ENCODE measurements at places on chromosomes 6 and 20.
A peak's percentile ranks its signal among the peaks of the same experiment; 100 is the strongest.

- H3K27ac ChIP-seq = no peak overlapping the region
- H3K36me3 ChIP-seq = no peaks in the 10 kb centered on the region
- DNase-seq = no peak
- peaks cover 9% of the 10 kb centered on the region for H3K4me1 ChIP-seq
Measured at GRCh38 chr20:17706632-17707031, 6.9 kb downstream of the BANF2 start.

GRCh38 chr20:37352608-37352980 is 6.7 kb downstream of the SRC start:
- H3K27ac ChIP-seq = no peak overlapping the region
- peaks cover 7% of the 10 kb centered on the region for H3K27me3 ChIP-seq
- peak overlapping the region; percentile 1 for H3K4me3 ChIP-seq
- H3K36me3 ChIP-seq = no peaks in the 10 kb centered on the region

- no peak overlapping the region for H3K4me3 ChIP-seq
- no peak overlapping the region for H3K27ac ChIP-seq
- no peak for DNase-seq
Measured at GRCh38 chr6:139962654-139963347, 588.4 kb upstream of the CITED2 start.

DNA sequence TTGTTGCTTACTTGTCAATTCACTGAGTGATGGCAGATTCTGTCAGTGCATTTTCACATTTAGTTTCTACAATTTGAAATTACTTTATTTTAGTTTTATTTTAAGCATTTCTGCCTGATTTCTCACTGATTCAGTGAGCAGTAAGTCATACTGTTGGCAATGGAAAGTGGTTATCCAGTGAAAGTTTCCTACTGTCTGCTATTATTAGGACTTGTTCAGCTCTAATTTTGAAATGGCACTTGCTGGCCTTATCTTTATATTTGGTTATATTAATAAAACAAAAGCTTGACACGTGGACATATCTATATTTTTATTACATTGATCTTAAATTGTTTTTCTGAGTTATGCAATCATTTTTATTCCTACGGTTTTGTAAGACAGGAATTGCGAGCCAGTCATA is 871.8 kb upstream of the SLC35B3 start:
- H3K27ac ChIP-seq = no peak overlapping the region
- H3K27me3 ChIP-seq = no peaks in the 10 kb centered on the region
- H3K4me1 ChIP-seq = peaks cover 2% of the 10 kb centered on the region
- no peak for DNase-seq
- H3K36me3 ChIP-seq = no peaks in the 10 kb centered on the region
- H3K4me3 ChIP-seq = no peak overlapping the region

DNA sequence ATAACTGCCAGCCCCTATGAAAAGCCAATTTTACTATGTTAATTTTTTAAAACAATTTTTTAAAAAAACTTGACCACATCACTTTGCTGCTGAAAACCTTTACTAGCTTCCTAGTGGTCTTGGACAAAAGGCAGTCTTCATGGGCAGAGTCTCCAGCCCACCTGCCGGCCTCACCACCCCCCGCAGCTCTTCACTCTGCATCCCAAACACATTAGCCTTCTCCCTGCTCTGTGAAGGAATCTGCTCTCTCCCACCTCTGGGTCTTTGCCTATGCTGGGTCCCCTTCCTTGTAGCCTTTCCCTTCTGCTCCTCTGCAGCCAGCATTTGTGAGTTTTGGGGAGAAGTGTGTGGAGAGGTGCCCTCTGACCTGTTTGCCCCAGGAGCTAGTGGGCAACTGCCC is 170.7 kb upstream of the MLN start:
- H3K4me1 ChIP-seq = no peaks in the 10 kb centered on the region
- peaks cover 7% of the 10 kb centered on the region for H3K36me3 ChIP-seq
- H3K27me3 ChIP-seq = peaks cover 15% of the 10 kb centered on the region
- no peak overlapping the region for H3K27ac ChIP-seq

DNA sequence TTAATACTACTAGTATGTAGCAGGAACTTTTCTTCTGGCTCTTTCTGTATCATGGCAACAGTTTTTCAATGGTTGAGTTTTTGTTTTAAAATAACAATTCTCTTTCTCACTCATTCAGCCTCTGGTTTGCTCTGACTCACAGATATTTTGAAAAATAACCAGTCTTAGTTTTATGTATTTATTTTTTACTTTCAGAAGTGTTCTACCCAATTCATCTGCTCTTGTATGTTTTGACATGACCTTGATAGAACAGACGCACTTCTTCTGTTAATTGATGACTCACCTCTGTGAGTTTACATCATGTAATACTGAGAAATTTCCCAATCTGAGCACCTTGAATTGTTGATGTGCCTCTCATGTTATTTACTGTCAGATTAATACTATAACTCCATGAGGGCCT is 178.9 kb downstream of the SASH1 start:
- H3K27ac ChIP-seq = peak overlapping the region; percentile 48
- no peak overlapping the region for H3K4me3 ChIP-seq
- peaks cover 12% of the 10 kb centered on the region for H3K4me1 ChIP-seq

DNA sequence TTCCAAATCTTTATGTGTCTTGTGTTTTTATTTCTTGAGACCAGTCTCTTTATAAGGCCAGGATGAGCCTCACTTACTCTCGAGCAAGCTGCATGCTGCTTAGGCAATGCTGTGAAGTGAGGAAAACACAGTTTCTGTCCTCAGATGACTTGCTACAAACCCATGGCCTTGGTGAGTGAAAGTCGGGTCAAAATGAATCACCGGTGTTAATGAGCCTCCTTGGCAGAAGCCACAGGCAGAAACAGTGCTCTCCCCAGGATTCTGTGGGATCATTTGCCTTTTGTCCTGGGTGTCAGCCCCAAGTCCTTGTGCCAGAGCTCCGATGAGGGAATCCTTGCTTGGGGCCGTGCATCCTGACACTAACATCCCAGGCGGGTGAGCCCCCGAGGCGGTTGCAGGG is 482.5 kb downstream of the QKI start:
- no peak for DNase-seq
- H3K4me1 ChIP-seq = peaks cover 9% of the 10 kb centered on the region
- no peak overlapping the region for H3K27ac ChIP-seq
- no peaks in the 10 kb centered on the region for H3K27me3 ChIP-seq
- no peak overlapping the region for H3K4me3 ChIP-seq

- H3K4me1 ChIP-seq = peaks cover 8% of the 10 kb centered on the region
- peaks cover 9% of the 10 kb centered on the region for H3K27me3 ChIP-seq
- DNase-seq = no peak
Measured at GRCh38 chr20:37622728-37623127, 71.1 kb upstream of the CTNNBL1 start.

GRCh38 chr20:62200491-62201172 is 17.8 kb downstream of the MTG2 start:
- peaks cover 8% of the 10 kb centered on the region for H3K4me1 ChIP-seq
- H3K36me3 ChIP-seq = no peaks in the 10 kb centered on the region
- peak; percentile 6 for DNase-seq
- no peak overlapping the region for H3K27ac ChIP-seq

GRCh38 chr6:56637640-56638039 is 5.0 kb downstream of the DST start:
- H3K4me3 ChIP-seq = no peak overlapping the region
- H3K27me3 ChIP-seq = no peaks in the 10 kb centered on the region
- DNase-seq = no peak
- H3K36me3 ChIP-seq = no peaks in the 10 kb centered on the region

- H3K4me1 ChIP-seq = peaks cover 11% of the 10 kb centered on the region
- no peaks in the 10 kb centered on the region for H3K27me3 ChIP-seq
- no peaks in the 10 kb centered on the region for H3K36me3 ChIP-seq
- H3K4me3 ChIP-seq = no peak overlapping the region
- no peak for DNase-seq
Measured at GRCh38 chr6:83044091-83044768, 21.4 kb downstream of the UBE3D start.
